ENCODE measurements at places on chromosomes 5 and 9.

DNA sequence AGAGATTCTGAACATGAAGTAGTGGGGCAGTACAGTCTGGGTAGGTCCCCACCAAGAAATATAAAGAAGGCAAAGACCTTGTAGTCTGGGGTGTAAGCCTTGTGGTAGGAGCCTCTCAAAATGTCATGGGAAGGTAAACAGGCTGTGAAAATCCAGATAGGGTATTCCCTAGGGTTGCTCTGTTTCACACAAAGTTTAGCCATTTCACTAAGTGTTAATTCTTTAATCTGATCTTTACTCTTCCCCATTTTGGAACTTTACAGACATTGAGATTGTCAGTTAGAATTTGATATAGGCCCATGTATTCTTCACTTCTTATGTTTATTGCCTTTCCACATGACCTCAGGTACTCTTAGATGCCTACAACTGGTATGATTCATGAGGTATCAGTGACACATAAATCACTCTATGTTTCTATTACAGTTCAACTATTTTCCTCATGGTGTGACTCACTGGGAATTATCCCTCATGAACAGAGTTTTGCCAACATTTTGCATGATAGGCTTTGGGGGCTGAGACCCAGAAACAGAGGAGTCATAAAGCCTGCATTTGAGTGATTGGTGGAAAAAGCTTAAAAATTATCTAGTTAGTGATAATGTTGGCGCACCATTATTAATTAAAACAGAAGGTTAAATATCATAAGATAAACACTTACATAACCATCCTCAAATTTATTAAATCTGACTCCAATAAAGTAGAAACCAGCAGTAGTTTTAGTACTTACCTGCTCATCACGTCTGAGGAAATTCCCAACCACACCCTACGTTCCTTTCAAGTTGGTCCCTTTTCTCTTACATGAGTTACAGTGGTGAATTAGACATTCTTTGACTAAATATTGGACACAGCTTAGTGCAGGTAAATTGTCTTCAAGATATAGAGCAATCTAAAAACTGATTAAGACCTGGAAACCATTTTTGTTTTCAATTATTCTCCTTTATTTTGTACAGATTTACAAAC, 399.8 kb upstream of the MEF2C start:
- DNase-seq, result no peak

GRCh38 chr9:33748633-33749304, 46.6 kb upstream of the PRSS3 start:
- no peak for DNase-seq

- DNase-seq, result no peak
Measured at GRCh38 chr5:71938895-71939294, 168.4 kb upstream of the MAP1B start.

- no peak for DNase-seq
Measured at GRCh38 chr5:83026516-83026915, 50.7 kb downstream of the TMEM167A start.

- DNase-seq, result no peak
Measured at GRCh38 chr5:154368041-154368800, 77.6 kb upstream of the SAP30L start.

DNA sequence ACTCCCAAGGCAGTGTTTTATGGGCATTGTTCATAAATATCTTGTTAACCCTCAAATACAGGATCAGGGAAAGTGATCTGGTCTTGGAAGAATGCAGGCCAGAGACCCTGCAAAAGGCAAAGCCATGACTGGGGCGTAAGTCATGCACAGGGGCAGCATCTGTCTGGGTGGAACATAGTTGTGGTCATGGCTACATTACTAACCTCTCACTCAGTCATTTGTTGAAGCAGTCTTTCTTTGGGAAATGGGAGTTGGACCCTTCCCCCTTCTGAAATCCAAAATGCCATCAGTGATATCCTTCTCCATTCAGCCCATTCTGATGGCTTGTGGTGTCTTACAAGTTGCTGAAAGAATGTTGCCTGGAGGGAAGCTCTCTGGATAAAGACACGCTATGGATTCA, 68.1 kb downstream of the GDNF start:
- DNase-seq, result no peak

GRCh38 chr5:110258460-110259216, 467.8 kb downstream of the TMEM232 start:
- DNase-seq, result no peak

DNA sequence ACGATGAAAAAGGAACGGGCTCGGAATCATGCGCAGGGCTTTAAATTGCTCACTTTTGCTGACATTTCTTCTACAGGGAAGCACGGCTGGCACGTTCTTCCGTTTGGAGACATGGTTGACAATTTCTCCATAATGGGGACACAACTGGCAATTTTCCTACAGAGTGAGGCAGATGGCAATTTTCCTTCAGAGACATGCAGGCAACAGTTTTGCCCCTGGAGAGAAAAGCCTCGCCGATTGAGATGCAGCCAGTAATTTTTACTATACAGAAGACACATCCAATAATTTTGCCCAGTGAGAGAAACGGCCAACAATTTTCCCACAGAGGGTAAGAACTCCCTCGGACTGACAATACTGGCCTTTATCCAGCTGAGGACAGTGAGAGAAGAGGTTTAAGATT, 90.9 kb upstream of the GPR151 start:
- no peak for DNase-seq

DNA sequence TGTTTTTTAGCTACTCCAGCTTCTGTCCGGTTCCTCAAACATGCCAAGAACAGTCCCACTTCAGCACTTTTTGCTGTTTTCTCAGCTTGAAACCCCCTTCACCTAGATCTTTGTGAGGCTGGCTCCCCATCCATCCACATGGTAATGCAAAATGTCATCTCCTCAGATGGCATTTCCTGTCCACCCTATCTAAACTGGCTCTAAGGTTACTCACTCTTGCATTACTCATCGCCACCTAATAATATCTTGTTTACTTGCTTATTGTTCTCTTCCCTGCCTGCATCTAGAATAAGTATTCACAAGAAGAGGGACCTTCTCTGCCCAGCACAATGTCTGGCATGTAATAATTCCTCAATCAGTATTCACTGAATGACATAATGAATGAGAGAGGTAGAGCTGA, 220.1 kb downstream of the FAM114A2 start:
- no peak for DNase-seq

DNA sequence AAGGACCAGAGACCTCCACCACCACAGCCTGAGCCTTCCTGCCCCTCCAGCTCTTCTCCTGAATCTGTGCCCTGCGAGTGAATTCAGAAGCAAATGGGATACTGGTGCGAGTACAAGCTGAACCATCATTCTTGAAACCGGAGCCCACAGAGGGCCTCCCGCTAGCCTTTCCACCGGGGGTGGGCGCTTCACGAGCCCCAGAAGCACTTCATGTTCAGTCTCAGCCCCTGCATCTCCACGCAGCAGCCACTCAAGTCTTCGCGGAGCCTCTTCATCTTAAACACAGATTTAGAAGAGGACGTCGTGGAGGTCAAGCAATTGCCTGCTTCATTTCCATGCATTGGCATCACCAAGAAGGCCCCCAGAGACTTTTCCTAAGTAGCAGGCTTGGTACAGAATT, 26.0 kb upstream of the OLFM1 start:
- DNase-seq, result no peak

DNA sequence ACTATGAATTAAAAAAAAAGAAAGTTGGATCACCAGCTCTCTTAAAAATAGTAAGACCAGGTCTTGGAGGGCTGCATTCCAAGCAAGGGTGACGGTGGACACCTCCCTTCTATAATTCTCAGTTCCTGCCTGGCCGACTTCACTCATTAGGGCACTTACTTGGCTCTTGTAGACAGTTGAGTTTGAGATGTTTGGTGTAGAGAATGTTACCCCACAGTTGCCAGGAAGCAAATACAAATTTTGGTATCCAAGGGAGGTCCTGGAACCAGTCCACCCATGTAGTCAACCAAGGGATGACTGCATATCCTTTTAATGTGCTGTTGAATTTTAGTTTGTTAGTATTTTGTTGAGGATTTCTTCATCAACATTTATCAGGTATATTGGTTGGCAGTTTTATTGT, 20.6 kb downstream of the B4GALT7 start:
- DNase-seq, result no peak

DNA sequence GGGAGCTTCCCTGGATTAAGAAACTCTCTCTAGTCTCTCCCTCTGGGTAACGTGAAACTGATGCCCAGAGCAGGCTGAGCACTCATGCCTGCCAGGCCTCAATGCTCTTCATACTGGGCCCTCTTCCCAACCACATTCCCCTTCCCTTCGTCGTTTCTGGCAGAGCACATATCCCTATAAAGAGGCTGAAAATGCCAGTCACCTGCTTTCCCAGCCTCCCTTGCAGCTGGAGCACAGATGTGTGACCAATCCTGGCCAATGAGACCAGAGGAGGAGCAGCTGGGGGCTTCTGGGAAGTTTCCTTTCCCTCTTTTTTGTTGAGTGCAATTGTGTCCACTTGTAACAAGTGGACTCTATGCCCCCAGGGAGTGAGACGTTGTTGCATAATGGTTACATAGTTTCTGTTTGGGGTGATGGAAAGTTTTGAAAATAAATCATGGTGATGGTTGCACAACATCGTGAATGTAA, 30.2 kb upstream of the SMIM23 start:
- no peak for DNase-seq

DNA sequence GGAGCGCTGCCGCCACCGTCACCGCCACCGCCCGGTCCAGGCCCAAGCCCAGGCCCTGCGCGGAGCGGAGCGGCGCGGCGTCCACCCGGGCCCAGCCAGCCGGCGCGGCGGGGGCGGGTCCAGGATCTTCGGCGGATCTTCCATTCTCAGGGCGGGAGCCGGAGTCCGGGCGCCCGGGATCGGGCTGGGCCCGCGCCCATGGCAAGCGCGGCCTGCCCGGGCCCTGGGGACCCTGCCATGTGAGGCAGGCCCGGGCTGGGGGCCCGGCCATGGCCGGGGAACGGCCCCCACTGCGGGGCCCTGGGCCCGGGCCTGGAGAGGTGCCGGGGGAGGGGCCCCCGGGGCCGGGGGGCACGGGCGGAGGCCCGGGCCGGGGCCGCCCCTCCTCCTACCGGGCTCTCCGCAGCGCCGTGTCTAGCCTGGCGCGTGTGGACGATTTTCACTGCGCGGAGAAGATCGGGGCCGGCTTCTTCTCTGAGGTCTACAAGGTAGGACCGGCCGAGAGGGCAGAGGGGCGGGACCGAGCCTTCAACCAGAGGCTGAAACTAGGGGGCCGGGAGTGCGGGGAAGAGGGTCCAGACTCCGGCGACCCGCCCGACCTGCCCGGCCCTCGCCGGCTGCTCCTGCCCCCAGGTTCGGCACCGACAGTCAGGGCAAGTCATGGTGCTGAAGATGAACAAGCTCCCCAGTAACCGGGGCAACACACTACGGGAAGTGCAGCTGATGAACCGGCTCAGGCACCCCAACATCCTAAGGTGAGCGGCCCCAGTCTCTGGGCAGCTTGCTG, 482 bp downstream of the TESK1 start:
- no peak for DNase-seq

- no peak for DNase-seq
Measured at GRCh38 chr5:150765011-150765798, 6.4 kb upstream of the DCTN4 start.

- no peak for DNase-seq
Measured at GRCh38 chr5:73433982-73434342, 14.6 kb downstream of the FOXD1 start.

DNA sequence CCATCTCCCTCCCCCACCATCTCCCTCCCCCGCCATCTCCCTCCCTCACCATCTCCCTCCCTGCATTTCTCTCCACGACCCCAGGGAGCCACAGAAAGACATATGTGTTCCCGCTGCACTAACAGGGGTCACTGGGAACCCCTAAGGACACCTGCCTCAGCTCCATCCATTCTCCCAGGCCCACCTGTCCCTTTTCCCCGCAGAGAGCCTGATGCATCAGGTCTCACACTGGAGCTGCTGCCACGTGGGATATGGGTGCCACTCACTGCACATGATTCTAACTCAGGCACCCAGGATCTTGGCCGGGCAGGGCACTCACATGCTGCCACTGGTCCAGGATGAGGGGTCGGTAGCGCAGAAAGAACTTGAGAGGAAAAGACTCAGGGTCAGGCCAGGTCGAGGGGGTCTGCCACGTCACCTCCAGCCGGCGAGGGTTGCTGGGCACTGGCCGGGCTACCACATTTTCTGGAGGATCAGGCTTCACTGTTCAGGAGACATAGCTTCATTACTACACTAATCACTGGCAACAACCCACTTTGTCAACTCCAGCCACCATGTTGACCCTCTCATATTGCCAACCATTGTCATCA, 33.2 kb upstream of the ENHO start:
- DNase-seq, result no peak

DNA sequence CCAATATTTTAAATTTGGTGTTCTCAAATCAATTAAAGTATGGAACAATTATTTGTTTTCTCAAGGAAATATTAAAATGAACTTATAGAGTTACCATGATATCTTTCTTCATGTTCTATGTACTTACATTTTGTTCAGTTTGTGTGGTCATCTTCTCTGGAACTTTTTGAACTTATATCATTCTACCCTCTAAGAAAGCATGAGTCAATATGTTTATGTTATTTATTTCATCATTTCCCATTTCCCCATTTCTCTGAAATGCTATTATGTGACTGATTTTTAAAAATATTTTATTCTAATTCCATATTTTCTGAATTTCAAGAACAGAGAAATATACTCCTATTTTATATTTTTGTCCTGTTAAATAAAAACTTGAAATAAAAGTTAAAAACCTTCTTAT, 123.5 kb upstream of the ACOT12 start:
- no peak for DNase-seq

- DNase-seq, result no peak
Measured at GRCh38 chr5:85010014-85010562, 625.4 kb upstream of the EDIL3 start.

GRCh38 chr5:172646716-172647285, 5.7 kb downstream of the NEURL1B start:
- DNase-seq, result no peak

- DNase-seq, result no peak
Measured at GRCh38 chr9:105737205-105737604, 42.9 kb downstream of the TMEM38B start.

GRCh38 chr9:6968271-6968670, 210.5 kb downstream of the KDM4C start:
- DNase-seq, result no peak

GRCh38 chr5:141780952-141781781, 97.0 kb downstream of the PCDH1 start:
- DNase-seq, result no peak

DNA sequence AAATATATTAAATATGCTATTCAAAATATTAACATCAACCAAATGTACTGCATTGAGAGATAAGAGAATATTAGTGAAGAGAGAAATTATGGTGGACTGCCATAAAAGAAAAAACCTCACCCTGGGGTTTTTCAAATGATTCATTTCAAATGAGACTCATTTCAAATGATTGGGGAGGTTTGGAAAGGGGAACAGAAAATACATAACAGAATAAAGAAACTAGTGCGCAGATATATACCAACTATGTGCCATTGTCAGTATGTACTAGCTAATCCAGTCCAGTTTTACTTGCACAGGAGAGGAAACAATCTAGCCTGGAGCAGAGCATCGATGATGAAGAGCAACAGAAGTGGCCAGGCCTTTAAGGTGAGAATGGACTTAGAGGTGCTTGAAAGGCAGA, 651.6 kb upstream of the RORB start:
- DNase-seq, result no peak

GRCh38 chr5:1681955-1682354, 117.7 kb downstream of the MRPL36 start:
- no peak for DNase-seq

All from stimulated activated CD4-positive, alpha-beta T cell treated with anti-CD3 and anti-CD28 coated beads, TNF-alpha, amount 100 ng/mL, for 4 hours (primary cell).